ENCODE measurements at places on chromosomes 1 and 21.

DNA sequence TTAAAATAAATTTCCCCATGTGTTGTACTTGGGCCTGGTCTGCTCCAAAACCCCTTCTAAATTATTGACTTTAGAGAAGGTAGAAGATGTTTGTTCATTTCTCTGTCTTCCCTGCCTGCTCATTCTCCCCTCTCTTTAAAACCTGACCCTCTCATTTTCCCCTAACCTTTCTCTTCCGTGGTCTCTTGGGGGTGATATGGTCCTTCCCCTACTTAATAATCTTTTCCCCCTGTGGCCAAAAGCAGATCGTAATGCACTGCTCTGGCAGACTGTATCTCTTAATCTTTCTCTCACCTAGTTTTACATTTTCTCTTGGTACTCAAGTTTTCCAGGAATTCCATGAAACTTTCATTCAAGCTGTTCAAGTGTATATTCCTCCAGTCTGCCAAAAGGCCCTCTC, 301.7 kb downstream of the TTLL7 start:
- DNase-seq: no peak

- no peak for DNase-seq
Measured at GRCh38 chr1:3516911-3517675, 62.6 kb downstream of the ARHGEF16 start.

DNA sequence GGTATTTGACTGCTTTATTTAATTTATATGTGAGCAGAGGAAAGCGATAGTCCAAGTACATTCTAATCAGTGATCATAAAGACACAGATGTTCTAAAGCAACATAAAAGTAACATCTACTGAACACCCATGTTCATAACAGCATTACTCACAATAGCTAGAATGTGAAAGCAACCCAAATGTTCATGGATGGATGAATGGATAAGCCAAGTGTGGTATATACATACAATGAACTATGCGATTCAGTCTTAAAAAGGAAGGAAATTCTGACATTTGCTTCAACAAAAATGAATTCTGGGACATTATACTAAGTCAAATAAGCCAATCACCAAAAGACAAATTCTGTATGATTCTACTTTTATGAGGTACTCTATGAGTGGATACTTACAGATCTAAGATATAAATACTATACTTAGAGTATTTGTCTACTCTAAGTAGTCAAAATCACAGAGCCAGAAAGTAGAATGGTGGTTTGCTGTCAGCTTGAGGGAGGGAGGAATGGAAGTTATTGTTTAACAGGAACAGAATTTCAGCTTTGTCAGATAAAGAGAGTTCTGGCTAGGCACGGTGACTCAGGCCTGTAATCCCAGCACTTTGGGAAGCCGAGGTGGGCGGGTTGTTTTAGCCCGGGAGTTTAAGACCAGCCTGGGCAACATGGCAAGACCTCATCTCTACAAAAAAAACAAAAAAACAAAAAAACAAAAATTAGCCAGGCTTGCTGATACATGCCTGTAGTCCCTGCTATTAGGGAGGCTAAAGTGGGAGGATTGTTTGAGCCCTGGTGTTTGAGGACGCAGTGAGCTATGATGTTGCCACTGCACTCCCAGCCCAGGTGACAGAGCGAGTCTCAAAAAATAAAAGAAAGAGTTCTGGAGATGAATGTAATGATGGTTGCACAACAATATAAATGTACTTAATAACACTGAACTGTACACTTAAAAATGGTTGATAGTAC, 79.7 kb upstream of the ARHGAP29 start:
- DNase-seq: no peak

GRCh38 chr1:202802998-202803932, 5.0 kb downstream of the KDM5B start:
- DNase-seq: no peak

DNA sequence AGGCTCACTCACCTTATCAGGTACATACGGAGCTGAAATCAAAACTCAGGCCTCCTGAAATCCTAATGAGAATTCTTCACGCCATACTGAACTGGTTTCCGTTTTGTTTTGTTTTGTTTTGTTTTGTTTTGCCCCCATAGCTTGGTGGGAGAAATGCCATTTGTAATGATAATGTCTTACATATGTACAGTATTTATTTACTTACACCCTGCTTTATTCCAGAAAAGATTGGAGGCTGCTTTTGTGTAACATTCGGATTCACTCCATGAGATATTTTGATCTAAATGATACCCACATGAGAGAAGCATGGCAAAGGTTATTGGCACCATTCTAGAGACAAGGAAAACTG, 84.7 kb downstream of the EPHB2 start:
- DNase-seq: no peak

- DNase-seq: no peak
Measured at GRCh38 chr1:153417136-153417888, 992 bp downstream of the S100A7A start.

- DNase-seq: peak; percentile 41
Measured at GRCh38 chr1:63327417-63328054, 5.2 kb downstream of the FOXD3 start.

Data from NCI-H2029 treated with DMSO at 0.1 percent for 48 hours (cell line).